ENCODE measurements at places on chromosomes 7 and 10.
A peak's percentile ranks its signal among the peaks of the same experiment; 100 is the strongest.

DNA sequence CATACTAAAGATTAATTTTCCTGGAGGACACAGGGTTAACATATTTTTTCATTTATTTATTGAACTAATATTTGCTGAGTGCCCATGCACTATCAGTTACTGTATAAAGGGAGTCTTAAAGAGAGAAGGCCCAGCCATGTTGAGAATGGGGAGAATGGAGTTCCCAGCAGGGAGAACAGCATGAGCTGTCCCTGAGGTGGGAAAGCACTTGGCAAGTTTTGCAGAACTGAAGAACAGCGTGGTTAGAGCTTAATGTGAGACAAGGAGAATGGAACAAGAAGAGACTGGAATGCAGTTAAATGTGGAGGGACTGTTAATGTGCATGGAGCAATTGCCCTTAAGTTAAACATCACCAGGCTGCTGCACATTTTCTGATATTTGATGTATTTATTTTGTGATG is 435.4 kb downstream of the SUGCT start:
- no peak for DNase-seq

DNA sequence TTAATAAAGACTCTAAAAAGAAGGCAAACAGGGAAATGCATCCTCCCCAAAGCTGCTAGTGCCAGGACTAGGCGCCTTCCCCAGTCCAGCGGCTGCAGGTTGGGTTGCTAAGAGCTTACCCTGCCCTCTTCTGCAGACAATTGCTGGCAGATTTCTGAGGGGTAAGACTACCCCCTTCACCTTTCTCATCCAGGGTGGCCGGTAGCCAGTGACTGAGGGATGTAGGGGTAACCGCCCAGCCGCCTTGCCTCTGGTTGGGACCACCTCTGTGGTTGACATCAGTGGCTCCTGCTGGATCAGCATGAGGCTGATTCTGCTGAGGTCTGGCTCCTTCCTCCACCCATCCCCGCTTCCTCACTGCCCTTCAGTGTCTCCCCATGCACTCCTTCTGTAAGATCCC is 71.2 kb downstream of the ADCYAP1R1 start:
- no peak for DNase-seq

GRCh38 chr10:1148855-1149605 is 92.8 kb downstream of the WDR37 start:
- no peak for DNase-seq

- DNase-seq: no peak
Observed at GRCh38 chr10:62900829-62901571, 84.8 kb upstream of the EGR2 start.

DNA sequence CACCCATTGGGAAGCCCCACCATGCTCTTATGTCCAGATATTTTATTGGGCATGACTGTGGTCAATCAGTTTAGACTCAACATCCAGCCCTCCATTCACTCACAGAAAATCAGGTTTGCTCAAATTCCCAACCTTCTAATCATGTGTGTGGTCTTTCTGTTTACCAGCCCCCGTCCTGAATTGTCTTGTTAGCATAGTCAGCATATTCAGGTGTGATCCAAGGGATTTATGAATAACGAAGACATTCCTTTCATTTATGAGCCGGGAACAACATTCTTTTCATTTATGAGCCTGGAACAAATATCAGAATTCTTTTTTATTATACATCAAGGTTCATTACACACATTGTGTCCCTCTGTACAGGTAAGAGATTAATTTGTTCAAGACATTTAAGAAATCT is 376.3 kb upstream of the POM121L12 start:
- no peak for DNase-seq

DNA sequence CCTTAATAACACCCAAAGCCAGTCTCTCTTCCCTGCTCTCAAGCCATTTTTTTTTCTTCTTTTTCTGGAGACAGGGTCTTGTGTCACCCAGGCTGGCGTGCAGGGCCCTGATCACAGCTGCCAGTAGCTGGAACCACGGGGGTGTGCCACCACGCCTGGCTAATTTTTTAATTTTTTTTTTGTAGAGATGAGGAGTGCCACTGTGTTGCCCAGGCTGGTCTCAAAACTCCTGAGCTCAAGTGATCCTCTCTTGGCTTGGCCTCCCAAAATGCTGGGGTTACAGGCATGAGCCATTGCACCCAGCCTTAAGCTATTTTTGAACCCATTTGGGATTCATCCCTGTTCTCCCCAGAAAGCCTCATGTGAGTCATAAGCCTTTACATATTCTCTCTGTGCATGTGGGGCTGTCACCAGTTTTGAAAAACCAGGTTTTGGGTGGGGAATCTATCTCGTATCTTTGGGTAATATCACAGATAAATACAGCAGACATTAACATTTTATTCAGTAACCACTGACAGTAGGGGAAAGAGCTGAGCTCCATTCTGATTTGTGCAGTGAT is 15.5 kb downstream of the ZNF487 start:
- no peak for DNase-seq

GRCh38 chr10:33602278-33602677 is 267.8 kb upstream of the NRP1 start:
- no peak for DNase-seq

DNA sequence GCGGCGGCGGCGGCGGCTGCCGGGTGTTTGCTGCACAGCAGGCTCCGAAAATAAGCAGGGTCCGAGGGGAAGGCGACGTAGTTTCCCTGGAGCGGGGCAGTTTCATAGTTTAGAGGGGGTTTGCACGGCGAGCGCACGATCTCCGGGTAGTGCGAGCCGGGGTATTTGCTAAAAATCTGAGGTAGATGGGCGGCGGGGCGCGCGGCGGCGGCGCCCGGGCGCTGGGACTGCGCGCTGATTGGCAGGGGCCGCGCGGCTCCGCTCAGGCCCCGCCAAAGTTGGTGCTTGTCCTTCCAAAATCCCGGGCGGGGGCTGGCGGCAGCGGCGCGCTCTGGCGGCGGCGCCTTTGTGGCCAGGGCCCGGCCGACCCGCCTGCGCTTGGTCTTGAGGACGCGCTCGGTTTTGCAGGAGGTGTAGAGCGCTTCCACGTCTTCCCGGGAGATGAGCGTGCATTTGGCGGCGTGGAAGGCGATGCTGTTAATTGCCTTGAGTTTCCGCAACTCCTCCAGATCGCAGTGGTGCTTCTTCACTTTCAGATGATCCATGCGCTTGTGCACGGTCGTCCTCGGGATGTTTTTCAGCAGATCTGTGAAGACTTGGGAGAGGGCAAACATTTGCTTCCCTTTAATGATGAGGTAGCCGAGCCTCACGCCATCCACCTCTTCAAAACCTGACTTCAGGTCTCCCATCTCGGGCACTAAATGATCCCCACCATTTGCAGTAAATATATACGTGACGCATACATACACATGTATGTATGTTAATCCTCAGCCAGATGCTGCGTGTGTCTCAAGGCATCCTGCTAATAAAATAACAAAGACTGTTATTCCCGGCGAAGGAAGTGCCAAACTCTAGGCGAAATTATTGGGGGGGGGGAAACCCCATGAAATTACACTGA is 8.1 kb downstream of the SKIDA1 start:
- peak; percentile 81 for DNase-seq

DNA sequence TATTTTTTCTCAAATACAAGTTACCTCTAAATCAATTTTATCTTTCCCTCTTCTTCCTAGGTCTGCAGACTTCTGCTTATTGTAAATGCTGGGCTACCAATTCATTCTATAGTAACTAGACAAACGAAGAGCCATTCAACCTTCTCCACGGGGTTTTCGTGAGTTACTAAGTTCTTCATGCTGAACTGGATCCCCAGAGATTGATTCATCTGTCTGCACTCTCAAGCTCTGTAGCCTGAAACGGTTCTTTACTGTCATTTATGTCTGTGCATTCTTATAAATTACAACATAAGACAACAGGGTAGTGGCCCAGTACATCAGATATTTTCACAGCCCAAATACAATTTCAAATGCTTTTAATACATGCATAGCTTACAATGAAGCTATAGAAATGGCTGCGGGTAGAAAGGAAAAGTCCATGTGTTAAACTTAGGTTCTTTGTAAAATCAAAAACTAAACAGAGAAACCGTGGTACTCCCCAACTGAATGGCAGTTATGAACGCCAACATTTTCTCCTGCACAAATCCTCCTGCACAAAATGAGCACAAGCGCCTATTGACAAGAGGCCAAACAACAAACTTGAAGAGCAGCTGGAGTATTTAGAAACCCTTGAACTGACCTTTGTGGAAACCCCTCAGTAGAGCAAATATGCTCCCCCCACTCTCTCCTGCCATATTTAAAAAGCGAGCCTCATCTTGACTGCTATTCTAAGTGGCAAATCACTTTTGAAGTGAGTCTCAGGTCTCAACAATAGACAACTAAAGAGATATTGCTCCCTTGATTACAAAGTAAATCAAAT is 20.7 kb downstream of the LAMB1 start:
- DNase-seq: no peak

GRCh38 chr10:114487815-114488536 is 83.7 kb upstream of the AFAP1L2 start:
- DNase-seq: peak; percentile 49

GRCh38 chr10:77606751-77607150 is 30.9 kb downstream of the KCNMA1 start:
- DNase-seq: no peak

GRCh38 chr7:24129597-24129996 is 154.4 kb upstream of the NPY start:
- DNase-seq: no peak

- DNase-seq: no peak
Observed at GRCh38 chr7:69927461-69927860, 329.2 kb downstream of the AUTS2 start.

GRCh38 chr10:71741029-71741428 is 21.5 kb upstream of the C10orf105 start:
- no peak for DNase-seq

- DNase-seq: no peak
Observed at GRCh38 chr10:70035531-70035930, 17.1 kb upstream of the MACROH2A2 start.

DNA sequence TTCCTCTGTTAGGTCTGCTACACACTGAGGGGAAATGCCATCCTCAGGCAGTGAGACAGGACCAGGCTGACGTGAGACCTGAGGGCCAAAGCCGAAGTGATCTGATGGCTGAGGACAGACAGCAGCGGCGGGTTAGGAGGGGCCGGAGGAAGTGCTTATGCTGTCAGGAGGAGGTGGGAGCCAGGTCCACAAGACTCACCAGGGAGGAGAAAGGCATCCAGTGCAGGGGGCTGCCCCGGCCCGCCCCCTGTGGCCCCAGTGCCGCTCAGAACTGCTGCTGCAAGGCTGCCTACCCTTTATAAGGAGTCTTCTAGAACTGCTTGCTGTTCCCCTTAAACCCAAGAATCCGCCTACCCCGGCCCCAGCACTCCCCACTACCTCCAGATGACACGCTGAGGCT is 19.8 kb downstream of the AKR1E2 start:
- DNase-seq: no peak

- no peak for DNase-seq
Observed at GRCh38 chr10:84310470-84310869, 17.9 kb upstream of the CCSER2 start.

Data from SJSA1 (cell line).